ENCODE measurements at places on chromosomes 3 and 15.
A peak's percentile ranks its signal among the peaks of the same experiment; 100 is the strongest.

GRCh38 chr15:39666677-39667076 lies 85.8 kb downstream of the THBS1 start:
- no peak for DNase-seq

- no peak for DNase-seq
Observed at GRCh38 chr3:16908896-16909295, 24.1 kb downstream of the PLCL2 start.

DNA sequence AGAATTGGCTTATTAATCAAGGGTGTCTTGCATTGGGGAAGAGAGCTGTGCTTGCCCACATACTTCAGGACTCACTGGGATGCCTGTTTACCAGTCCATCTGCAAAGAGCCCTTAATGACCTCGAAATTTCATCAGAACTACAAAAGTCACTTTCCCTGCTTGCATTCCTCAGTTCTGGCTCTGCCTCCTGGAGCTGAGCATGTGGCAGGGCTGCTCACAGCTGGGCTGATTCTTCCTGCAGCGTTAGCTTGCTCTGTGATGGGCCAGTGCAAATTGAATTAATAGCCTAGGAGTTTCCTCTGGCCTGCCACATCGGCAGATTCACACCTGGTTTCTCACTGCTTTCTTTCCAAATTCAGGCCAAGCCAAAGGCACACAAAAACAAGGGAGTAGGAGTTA lies 108.9 kb downstream of the DUT start:
- peak; percentile 88 for DNase-seq

DNA sequence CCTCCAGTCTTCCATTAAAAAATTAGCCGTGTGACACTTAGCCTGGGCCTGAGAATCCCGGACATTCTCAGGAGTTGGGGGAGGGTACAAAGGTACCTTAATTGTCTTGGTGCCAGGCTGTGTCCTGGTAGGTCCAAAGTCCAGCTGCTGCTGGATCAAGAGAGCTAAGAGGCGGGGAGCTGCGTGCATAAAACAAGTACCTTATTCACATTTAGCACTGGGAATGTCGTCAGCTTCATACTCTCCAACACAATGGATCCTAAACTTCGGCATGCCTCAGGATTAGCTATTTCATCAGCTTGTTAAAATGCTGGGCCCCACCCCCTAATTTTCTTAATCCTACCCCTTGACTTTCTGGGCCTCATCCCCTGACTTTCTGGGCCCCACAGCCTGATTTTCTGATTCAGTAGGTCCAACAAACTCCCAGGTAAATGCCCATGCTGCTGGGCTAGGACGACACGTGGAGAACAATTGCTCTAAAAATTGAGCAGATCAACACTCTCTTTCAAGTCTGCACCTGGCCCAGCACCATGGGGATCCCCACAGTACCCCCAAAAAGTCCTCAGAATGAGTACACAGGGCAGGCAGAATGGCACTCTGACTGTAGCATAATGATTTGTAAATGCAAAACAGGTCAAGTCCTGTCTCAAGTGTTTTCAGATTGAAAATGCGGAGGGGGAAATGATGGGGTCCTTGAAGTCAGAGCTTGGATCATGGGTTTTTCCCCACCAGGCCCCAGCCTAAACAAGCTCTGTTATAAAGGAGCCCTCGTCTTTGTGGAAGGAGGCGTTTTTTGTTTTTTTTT lies 5.6 kb upstream of the AEN start:
- no peak for DNase-seq

DNA sequence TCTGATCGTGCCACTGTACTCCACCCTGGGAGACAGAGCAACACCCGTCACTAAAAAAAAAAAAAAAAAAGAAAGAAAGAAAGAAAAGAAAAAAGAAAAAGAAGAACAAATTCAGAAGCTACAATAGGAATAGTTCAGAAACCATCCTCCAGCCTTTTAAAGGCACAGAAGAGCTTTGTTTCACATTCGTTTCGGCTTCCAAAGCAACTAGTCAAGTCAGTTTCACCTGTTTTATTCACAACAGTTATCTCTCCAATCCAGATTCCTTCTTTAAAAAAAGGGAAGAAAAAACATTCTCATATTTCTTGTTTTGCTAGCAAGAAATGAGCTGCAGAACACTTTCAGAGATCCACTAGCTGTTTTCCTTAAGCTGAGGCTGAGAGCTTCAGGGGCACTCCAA lies 767.7 kb upstream of the CFAP20DC start:
- no peak for DNase-seq

DNA sequence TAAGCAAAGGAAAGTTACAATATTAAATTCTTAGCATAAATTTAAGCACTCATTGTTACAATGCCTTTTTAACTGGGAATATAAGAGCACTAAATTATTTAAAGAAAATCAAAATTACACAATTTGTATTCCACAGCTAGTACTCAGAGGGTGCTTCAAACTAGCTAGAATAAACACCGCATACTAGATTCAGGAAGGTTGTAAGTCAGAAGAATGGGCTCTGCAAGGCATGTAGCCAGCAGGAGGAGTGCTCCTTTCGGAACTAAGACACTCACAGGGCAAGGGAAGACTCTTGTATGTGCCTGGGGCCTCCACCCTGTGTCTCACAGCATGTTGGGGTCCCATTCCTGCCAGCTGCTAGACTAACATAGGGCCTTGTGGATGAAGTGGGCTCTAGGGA lies 327.7 kb upstream of the ALCAM start:
- no peak for DNase-seq

DNA sequence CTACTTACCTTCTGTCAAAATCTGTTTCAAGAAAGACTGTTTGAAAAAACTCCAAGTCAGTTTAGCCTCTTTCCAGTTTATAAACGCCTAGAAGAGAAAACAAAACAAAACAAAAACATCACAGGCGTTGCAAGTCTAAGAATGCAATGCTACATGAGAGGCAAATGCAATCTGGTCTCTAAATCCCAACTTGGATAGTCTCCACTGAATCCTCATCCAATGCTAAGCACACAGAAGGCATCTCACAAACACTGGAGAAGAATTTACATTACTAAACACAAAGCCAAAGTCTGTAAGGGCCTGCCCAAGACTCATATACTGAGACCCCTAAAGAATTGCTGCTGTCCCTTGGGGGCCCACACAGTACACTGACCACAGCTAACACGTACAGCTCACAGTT lies 18.4 kb downstream of the RFT1 start:
- peak; percentile 8 for DNase-seq

DNA sequence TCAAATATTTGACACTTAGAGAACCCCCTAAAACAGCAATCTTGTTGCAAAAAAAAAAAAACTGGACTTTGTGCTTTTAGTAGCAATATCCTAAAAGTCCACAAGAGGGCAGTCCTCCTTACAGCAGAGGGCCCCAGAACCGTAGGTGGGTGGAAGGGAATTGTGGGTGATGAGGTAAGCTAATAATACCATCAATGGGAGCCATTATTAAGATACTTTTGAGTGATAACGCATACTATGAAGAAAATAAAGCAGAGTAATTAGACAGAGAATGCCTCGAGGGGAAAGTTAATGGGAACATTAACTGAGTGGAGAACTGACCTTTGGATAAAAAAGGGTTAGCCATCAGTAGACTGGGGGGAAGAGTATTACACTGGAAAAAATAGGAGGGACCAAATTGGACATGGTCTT lies 229.9 kb downstream of the THRB start:
- DNase-seq = peak; percentile 60

DNA sequence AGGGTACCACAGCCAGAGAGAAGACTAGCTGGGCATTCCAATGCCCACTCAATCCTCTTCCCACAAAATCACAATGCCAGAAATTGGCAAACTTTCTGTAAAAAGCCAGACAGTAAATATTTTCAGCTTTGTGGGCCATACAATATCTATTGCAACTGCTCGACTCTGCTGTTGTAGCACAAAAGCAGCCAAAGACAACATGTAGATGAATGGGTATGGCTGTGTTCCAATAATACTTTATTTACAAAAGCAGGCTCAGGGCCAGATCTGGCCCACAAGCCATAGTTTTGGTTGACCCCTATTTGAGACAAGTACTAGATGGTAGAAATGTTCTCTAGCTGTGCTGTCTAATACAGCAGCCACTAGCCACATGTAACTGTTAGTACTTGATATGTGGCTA lies 330.9 kb downstream of the ERC2 start:
- no peak for DNase-seq

GRCh38 chr3:50971487-50971924 lies 296.8 kb downstream of the DOCK3 start:
- peak; percentile 65 for DNase-seq

GRCh38 chr3:128931046-128931445 lies 51.6 kb downstream of the ACAD9 start:
- DNase-seq = no peak

DNA sequence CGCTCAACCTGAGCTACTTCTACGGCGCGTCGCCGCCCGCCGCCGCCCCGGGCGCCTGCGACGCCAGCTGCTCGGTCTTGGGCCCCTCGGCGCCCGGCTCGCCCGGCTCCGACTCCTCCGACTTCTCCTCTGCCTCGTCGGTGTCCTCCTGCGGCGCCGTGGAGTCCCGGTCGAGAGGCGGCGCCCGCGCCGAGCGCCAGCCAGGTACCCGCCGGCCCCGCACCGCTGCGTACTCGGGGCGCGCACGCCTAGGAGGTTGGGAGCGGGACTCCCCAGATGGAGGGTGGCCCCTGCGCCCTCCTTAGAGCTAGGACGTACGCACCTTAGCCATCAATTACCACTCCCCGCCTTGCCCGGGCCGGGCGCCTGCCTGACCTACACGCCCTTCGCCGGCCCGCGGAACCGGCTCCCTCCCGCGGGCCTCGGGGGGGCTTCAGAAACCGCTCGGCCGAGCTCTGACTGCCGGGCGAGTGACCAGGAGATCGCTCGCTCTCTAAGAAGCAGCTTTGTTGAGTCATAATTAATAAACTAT lies 466 bp downstream of the NFKBIZ start:
- no peak for DNase-seq

DNA sequence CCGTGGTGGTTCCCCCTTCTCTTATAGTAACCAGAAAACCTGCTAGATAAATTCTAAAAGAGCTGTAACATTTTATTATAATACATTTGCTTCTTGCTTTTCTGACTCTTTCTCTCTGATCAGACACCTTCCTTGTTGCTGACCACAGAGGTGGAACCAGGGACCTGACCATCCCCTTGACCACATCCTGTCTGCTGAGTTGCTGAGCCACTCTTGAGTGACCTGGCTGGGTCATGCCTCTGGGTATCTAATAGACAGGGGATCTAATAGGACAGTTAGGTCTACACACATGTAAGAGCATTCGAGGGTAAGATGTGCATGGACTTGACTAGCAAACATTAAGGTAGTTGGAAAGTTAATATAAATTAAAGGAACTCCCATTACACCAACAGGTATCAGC lies 22.8 kb upstream of the TRIM59 start:
- no peak for DNase-seq

DNA sequence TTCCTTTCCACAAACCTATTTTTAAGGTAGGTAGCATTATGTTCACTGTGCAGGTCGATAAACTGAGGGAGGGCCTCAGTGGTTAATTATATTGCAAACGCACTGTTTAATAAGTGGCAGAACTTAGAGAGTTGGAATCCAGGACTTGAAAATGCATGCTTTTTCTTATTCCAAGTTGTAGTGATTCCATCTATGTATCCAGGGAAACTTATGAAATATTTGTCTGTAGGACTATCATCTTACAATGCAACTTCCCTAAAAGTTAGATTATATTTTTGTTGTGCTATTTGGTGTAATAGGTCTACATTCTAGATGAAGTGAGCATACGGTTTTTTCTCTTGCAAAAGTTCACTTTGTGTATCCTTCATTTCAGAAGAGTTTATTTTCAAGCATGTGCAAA lies 419.5 kb downstream of the NAALADL2 start:
- no peak for DNase-seq

- no peak for DNase-seq
Observed at GRCh38 chr3:50264964-50265485, 3.9 kb upstream of the SEMA3B start.
